Stimulated activated CD8-positive, alpha-beta memory T cell treated with anti-CD3 and anti-CD28 coated beads, Interleukin-7, amount 100 ng/mL, for 1 hour (primary cell): ENCODE measurements at places on chromosomes 16 and 17.

- no peak for DNase-seq
Measured at GRCh38 chr17:1617620-1618174, 10.9 kb downstream of the SLC43A2 start.

- no peak for DNase-seq
Measured at GRCh38 chr17:74822939-74823367, 36.7 kb downstream of the GRIN2C start.

DNA sequence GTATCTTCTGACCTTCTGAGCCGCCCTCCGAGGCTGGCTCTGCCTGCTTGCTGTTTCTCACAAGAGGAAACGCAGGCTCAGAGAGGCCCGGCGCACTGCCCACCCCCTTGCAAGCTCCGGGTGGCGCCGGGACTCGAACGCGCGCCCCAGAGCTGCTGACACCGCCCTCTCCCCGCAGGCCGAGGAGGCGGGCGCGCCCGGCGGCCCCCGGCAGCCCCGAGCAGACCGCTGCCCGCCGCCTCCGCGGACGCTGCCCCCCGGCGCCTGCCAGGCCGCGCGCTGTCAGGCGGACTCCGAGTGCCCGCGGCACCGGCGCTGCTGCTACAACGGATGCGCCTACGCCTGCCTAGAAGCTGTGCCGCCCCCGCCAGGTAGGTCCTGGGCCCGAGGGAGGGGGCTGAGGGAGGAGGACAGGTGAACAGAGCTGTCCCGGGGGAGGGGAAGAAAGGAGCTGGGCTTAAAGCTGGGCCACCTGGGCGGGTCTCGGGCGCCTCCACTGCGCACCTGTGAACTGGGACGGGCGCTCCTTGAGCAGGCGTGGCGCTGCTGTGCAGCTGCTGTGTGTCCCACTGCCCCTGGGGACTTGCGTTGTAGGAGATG lies 18.2 kb downstream of the WFDC1 start:
- DNase-seq = no peak

DNA sequence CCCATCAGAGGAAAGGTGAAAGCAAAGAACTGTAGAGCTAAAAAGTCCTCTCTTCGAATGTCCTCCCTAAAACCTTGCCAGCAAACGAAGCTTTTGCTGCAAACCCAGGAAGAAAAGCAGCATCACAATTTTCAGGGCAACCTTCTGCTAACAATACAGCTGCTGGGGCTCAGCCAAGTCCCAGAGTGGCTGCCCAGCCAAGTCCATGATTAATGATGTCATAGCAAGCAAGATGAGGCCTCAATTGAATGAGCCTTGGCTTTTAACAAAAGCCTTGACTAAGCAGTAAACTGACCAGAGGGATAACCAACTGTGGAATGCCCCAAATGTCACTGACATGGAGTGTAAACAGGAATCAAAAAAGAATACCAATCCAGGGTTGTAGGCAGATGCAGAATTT lies 342.7 kb downstream of the PMP22 start:
- DNase-seq = no peak

DNA sequence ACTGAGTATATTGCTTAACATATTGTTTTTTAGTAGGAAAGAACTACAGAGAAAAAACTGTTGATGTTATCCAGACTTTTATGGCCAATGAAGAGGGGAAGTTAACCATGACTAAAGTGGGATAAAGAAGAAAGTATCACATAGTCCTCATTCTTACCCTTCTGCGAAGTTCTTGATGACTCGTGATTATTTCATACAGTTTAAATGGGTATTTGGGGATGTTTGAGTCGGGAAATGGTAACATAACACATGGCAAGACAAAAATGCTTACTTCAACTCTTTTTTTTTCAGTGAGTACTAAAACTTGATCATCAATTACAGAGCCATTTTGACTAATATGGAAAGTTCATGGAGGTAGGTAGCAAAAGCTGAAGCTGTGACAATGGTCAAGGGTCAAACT lies 4.9 kb downstream of the POLG2 start:
- no peak for DNase-seq

- DNase-seq = no peak
Measured at GRCh38 chr17:3647769-3648555, 11.4 kb downstream of the CTNS start.
